ENCODE measurements at places on chromosomes 7 and 10.

DNA sequence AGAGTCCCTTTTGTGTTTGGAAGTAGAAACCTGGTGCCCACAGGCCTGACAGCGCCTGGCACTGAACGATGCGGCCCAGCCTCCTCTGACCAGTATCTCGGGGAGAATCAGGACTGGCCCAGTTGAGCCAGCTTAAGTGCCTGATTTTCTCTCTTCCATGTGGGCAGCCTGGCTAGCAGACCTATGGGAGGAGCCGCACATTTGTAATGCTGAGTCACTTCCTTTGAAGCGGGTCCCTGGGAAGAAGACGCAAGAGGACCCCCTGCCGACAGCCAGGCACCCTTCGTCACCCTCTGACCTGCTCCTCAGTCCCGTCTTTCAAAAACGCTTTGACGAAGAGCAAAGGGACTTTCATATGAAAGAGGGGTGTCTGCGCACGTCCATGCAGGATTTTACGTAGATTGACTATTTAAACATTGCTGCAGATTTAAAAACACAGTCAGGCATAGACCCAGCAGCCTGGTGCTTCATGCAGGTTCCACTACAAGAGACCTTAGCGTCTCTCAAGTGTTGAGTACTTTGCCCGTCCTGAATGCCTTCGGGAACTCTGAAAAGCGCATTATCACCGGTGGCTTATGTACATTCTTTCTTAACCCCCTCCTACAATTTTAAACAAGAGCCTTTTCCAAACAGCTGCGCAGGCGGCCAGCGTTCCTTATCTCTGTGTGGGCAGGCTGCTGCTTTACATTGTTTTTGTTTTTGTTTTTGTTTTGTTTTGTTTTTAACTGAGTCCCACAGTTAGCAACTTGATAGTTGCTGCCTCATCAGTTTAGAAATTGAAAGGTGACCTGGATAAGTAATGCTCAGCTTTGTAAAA is 36.5 kb upstream of the AP5Z1 start:
- no peak for DNase-seq

DNA sequence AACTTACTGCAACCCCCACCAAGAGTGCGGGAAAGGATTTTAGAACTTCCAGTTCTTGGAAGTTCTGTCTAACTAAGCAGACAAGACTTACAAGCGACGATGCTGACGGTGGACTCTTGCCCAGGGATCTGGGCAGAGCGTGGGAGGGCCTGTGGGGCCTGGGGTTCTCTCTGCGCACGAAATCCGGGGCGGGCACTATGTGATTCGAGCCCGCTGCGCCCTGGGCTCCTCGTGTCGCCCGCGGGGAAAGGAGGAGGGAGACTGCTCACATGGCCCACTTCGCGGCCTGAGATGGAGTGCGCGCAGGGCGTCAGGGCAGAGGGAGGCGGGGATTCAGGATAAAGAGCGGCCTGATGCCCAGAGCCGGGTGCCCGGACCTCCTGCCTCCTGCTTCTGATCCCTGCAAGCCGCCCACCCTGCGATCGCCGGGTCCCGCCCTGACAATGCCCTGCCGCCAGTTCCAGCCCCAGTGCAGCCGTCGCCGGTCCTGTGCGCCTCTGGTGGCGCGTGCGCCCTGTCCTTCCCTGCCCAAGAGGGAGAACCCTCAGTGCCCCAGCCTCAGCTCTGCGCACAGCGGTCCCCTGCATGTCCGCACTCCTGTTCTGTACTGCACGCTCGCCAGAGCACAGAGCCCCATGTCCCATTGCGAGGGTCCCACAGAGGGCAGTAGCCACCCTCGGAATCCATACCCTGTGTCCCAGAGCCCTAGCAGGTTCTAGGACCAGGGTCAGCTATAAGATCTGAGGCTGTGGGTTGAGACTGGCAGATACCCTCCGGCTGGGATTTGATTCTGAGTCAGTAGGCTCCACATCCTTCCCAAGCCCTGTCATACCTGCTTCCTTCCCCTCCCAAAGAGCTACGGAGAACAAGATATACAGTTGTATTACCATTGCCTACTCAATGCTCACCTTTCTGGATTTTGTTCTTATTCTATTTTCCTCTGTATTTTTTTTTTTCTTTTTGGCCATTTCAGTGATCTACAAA is 99.4 kb upstream of the TMEM106B start:
- DNase-seq: no peak

GRCh38 chr10:97659589-97659988 is 19.1 kb downstream of the PI4K2A start:
- DNase-seq: no peak

GRCh38 chr10:111203615-111204014 is 126.8 kb downstream of the ADRA2A start:
- no peak for DNase-seq

DNA sequence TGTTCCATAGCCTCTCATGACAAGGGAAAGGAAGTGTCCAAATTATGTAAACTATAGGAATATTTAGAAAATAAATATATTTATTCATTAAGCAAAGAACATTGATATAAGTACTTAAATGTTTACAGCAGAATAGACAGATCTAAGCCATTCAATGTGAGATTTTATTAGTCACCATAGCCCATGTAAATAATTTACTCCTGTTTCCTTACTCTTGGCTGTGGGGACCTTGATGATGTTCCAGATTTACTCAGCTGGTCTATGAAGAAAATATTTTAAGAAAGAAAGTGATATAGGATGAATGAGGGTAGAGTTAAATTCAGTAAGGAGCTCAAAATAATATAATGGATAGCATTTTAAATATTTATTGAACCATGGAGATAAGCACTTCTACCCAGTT is 442.6 kb upstream of the KLF6 start:
- no peak for DNase-seq

- DNase-seq: no peak
Measured at GRCh38 chr10:120805014-120805812, 45.9 kb upstream of the WDR11 start.

DNA sequence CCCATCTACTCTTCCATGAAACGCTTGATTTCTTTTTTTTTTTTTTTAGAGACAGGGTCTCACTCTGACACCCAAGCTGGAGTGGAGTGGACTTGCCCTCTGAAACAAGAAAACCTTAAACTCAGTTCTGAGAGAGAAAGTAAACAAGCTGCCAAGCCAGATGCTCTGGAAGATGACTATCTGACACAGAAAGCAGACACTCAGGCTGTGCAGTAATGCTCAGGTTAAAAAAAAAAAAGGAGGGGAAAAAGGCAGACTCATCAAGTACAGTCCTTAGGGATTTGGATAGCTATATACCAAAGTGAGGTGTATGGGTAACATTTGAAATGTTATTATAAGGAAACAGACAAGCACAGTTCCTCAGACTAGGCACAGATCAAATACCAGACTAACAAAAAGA is 80.5 kb downstream of the IDE start:
- DNase-seq: peak; percentile 88

DNA sequence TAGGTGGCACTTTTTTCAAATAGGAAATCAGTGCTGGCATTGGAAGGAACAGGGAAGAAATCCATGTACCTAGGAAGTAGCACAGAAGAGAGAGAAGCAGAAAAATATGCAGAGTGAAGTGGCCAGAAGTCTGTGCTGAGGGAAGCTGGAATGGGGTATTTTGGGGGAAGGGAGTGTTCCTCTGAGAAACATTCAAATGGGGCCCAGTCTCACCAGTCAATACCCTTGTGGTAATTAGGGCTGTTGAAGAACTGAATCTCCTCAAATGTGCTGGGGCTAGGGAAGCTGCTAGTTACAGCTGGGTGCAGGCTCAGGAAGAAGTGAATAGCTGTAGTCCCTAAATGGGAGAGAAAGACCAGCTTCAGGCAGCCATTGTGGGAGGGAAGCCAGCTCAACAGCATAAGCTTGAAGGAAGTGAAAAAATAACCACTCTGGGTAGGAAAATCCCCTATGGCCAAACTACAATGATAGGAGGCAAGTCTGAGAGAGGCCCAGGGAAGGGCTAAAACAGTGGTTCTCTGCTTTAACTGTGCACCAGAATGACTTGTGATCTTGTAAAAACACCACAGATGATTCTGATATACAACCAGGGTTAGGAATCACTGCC is 7.6 kb downstream of the NDST2 start:
- no peak for DNase-seq

DNA sequence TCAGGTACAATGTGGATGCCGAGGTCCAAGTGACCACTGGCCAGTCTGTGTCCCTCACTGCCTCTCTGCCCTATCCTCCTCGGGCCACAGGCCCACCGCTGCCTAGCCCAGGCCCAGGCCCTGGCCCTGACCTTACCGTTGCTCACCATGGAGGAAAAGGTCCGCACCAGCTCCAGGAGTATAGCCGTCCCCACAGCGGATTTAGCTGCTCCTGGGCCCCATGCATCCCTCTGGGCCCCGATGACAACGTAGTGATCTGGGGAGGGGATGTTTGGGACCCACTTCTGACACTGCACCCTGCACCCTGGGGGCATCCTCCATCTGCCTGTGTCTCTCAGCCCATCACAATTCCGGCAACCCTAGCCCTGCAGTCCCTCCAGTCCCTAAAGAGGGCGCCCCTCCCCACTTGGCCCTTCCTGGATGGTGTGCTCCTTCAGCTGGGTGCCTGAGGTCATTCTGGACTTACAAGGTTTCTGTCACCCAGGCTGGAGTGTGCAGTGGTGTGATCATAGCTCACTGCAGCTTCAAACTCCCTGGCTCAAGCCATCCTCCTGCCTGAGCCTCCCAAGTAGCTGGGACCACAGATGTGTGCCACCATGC is 12.1 kb downstream of the TFR2 start:
- DNase-seq: no peak

DNA sequence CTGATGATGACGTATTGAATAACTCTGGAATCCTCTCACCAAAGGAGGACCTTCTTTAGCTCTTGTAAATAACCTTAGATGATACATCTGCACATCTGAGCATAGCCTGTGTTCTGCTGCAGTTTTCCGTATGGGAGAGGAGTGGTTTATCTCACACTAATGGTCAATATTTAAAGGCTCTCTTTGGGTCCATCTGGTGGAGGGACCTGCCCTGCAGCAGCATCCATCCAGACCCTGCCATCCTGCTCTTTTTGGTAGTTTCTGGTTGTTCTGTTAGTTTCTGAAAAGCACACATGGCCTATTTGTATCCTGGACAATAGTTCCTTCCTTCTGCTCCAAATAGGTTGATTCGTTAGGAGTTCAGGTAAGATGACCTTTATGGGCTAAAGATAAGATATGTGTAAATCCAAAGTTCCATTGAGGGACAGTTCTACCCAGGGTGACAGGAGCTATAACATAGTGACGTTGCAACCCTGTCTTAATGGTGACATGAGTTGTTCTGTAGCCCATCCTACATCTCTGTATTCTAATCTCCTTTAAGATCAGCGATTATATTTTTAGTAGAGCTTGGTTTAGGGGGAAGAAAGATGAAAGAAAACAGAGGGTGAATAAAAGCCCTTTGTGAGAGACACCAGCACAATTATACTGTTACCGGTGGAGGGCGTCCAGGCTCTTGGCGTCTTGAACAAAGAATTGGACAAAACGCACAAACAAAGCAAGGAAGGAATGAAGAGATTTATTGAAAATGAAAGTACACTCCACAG is 60.0 kb upstream of the KLF14 start:
- no peak for DNase-seq

DNA sequence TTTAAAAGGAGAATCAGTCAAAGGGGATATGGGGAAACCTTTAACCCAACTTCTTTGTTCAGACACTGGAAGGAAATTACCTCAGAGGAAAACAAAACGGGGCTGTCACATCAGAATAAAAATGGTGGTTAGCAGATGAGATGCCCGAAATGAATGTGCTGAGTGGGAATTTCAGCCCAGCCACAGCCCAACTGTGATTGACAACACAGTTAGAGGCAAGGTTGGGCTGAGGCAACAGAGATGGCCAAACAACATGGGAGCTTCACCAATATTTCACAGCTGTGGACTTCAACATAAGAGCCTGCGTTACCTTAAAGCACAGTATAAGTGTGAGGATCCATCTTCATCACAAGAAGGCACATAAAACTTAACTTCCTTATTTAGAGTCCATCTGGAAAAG is 133.5 kb upstream of the PTPRZ1 start:
- DNase-seq: no peak

- DNase-seq: peak; percentile 49
Measured at GRCh38 chr7:150972023-150972468, 6.1 kb downstream of the KCNH2 start.

DNA sequence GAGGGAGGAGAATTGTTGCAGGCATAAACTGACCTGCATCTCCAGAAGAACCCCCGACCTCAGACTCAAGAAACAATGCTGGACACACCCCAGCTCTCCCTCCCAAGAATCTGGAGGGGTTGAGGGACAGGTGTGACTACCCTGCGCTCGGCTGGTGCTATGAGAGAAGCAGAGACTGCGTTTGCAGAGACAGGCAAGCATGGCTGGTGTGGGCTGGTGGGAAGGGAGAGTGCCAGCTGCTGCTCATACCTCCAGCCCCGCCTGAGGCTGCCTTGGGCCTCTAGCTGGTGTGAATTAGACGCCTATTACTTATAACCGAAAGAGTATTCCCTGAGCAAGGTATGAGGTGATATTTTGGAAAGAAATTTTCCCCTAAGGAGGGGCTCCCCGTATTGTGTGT is 48.3 kb upstream of the DDC start:
- DNase-seq: no peak

GRCh38 chr10:80708808-80709207 is 171.1 kb downstream of the SH2D4B start:
- no peak for DNase-seq

- no peak for DNase-seq
Measured at GRCh38 chr7:14381306-14381705, 391.8 kb upstream of the ETV1 start.
